ENCODE measurements at places on chromosomes 16 and 17. TPM values are rescaled to one million over a fixed set of nuclear protein-coding genes. Genes with fewer than 3 reads are reported as not detected.

- no peak for DNase-seq
Measured at GRCh38 chr16:47666434-47666833, 205.3 kb downstream of the PHKB start.

DNA sequence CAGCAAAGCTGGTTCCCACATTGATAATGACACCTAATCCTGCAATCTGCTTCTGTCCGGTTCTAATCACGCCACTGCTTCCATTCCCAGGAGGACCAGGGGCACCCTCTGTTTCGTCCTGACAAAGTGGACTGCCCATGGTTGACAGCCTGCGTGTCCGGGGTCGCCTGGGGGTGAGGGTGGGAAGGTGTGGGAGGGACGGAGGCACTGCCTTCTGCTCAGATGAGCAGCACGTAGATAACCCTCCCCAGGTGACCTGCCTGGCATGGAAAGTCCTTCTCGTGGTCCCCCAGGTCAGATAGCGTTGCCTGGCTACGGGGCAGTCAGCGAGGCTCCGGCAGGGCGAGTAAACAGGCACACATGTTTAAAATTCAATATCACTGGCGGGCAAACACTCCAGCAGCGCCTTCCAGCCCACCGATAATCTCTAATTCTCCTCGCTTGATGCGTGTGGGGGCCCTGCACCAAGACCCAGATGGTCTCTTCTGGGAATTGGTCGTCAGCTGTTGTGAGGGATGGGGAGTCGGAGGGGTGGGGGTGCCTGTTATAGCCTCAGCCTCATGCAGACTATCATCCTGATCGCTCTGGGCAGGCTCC is 132.2 kb downstream of the RAP1GAP2 start:
- no peak for DNase-seq

GRCh38 chr17:5078106-5079028 is at the start of gene ZFP3:
TSS of gene ZFP3 (plus strand) at chr17:5078467. CDS start at chr17:5091505, 13,038 bp downstream.
- DNase-seq, result peak; percentile 93

DNA sequence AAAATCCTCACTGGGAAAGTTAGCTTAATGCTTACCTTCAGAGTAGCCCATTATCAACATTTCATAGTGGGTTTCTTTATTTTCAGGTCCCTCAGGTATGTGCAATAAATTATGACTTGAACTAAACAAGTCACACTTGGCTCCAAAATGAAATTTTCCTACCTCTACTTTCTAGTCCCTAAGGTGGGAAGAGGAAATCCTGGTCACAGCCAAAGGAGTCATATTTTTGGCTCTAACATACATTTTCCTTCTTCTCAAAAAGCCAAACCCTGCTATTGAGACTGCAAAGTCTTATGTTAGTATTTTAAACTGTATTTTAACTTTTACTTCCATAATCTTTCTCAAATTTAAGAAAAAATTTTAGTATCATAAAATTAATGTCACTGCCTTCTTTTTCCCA is 128.9 kb downstream of the BRIP1 start:
- no peak for DNase-seq

DNA sequence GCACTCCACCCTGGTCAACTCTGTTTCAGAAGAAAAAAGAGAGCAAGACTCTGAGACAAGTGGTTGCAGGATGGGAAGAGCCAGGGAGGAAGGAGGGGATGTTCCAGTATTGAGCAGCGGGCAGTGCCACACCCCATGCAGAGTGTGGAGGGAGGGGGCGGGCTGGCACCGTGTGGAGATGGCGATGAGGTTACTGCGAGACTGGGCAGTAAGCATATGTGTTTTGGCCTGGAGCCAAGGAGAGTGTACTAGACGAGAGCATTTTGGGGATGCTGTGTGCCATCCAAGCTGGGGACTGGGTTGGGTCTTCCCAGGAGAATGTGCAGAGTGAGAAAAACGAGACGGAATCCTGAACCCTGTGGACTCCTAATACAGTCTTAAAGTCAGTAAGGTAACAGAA is 3.4 kb downstream of the TBC1D24 start:
- no peak for DNase-seq

DNA sequence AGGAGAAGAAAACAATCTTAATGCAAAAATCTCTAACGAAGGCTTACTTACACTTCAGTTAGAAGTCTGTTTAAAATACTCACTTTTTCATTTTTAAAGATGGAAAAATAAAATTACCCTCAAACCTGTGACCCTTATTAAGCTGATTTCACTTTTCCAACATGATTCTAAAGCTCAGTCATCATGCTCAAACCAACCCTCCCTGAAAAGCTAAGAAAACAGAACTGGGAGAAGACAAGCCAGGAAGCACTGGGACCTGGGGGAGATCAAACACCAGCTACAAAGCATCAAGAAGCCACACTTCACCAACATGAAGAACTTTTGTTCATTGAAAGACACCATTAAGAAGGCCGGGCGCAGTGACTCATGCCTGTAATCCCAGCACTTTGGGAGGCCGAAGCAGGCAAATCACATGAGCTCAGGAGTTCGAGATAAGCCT is 88.8 kb downstream of the LITAF start:
- DNase-seq, result no peak

- DNase-seq, result no peak
Measured at GRCh38 chr17:27529230-27529796, 73.1 kb downstream of the KSR1 start.

- no peak for DNase-seq
Measured at GRCh38 chr17:15319452-15320010, 21.9 kb downstream of the TEKT3 start.

- DNase-seq, result no peak
Measured at GRCh38 chr17:70498631-70499030, 329.3 kb downstream of the KCNJ2 start.

- no peak for DNase-seq
Measured at GRCh38 chr16:57640612-57641011, 12.2 kb downstream of the ADGRG1 start.

Gene DPEP3
- total RNA-seq, result not detected

GRCh38 chr17:68378268-68379176 is 78.8 kb downstream of the WIPI1 start:
- DNase-seq, result peak; percentile 93

Gene RHBDF1
- 31.4 TPM for total RNA-seq

GRCh38 chr16:3825940-3826339 is 54.6 kb downstream of the CREBBP start:
- no peak for DNase-seq

DNA sequence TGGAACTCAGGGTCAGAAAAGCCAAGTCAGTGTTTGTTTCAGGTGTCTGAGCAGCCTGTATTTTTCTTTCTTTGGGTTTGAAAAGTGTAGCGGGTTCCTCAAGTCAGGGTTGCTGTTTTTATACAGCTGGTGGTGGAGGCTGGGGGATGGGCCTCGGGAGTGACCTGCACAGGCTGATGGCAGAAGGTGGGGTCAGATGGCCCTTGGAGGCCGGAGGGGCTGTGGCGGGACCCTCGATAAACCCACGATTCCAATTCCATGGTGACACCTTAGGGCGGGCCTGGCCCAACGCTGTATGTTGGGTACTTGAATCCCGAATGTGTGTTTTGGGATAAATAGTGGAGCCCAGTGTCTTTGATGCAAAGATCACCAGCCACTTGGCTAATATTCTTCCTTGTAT is 28.7 kb downstream of the COX4I1 start:
- DNase-seq, result no peak

DNA sequence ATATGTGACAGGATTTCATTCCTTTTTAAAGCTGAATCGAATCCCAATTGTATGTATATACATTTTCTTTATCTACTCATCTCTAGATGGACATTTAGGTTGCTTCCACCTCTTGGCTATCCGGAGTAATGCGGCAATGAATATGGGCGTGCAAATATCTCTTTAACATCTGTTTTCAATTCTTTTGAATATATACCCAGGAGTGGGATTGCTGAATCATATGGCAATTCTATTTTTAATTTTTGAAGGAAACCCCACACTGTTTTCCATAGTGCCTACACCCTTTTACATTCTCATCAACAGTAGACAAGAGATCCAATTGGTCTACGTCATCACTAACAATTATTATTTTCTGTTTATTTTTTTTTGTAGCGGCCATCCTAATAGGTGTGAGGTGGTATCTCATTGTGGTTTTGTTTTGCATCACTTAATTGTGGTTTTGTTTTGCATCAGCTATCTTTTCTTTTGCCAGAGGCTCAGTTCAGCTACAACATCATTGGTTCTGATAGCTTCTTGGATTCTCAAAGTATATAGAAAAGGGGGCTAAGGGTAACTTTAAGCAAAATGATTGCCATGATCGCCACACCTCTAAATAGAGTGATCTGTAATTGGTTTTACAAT is 25.6 kb upstream of the MAP2K6 start:
- DNase-seq, result no peak

DNA sequence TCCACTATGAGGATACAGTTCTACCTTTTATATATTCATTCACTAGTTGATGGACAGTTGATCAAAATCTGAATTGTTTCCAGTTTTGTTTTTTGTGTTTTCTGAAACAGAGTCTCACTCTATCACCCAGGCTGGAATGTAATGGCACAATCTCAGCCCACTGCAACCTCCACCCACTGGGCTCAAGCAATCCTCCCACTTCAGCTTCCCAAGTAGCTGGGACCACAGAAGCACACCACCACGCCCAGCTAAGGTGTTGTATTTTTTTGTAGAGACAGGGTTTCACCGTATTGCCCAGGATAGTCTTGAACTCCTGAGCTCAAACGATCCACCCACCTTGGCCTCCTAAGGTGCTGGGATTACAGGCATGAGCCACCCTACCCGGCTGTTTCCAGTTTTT is 21.0 kb downstream of the LSM12 start:
- no peak for DNase-seq

DNA sequence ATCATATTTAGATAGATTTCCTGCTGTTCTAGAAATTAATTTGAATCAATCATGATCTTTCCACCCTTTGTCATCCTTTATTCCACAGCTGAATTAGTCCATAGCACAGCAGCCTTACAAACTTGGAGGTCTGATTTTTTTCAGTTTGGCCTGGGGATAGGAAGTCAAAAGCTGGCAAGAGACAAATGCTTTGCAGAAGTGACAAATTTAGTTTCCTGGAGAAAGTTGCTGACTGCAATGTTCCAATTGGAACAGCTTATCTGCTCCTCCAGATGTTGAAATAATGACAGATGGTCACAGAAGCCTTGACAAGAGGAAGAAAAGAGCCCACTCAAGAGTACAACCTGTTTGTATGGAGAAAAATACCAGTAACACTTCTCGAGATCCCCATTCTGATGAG is 1276.1 kb upstream of the CDH8 start:
- no peak for DNase-seq

DNA sequence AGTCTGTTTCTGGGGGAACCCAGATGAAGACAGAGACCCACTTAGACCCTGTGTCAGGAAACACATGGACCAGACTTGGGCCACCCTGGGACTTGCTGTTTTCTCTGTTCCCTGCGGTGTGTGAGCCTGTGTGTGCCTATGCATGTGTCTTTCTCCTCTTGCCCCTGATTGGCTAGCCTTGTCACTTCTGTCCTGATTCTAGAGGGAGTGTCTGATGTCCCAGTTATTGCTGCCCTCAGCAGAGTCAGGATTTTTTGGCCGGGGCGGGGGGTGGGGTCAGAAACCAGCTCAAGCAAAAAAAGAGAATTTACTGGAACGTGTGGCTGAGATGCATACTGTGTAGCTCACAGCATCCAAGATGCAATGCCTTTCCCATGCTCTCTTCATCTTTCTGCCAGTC is 30.5 kb downstream of the PLCG2 start:
- DNase-seq, result no peak

Gene TMEM235
- not detected for total RNA-seq

GRCh38 chr17:63647065-63647725 is 25.0 kb downstream of the MAP3K3 start:
- DNase-seq, result no peak

DNA sequence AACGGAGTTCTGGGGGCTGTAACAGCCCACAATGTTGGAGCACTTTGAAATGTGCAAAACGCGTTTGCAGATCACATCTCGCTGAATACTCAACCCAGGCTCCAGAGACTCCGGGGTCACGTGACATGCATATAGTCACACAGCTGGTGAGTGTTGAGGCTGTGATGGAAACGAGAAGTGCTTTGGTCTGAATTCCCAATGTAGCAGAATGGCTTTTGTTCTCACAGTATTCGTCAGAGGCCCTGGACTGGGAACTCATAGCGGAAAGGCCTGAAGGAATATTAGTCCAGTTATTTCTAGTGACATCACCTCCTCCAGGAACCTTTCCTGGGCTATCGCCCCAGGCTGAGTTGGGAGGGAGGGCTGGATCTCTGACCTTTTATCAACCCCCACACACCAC is 95.8 kb upstream of the CRHR1 start:
- no peak for DNase-seq

DNA sequence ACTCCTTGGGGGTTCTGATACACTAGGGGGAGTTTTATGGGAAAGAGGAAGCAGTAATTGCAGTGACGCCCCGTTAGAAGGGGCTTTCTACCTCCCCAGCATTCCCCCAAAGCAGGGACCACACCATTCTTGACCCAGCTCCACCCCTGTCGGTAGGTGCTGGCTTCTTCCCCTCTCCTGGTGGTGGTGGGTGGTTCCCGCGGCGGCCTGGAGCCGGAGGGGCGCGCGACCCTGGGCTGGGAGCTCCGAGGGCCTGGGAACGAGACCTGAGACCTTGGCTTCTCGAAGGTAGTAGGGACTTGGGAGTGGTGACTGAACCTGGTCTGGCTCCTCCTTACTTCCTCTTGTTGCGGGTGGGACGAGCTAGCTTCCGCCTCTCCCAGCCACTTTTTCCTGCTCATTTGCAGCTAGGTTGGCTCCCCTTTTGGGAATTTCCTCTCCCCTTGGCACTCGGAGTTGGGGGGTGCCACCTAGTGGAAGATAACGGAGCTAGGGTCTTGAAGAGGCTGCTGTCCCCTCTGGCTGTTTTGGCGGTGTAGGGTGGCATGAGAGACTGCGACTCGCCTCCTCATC is 438 bp downstream of the GRN start:
- peak; percentile 81 for DNase-seq

- DNase-seq, result no peak
Measured at GRCh38 chr16:14549789-14550153, 80.3 kb downstream of the PARN start.

GRCh38 chr17:59842901-59843652 is 49.7 kb downstream of the TUBD1 start:
- DNase-seq, result no peak

GRCh38 chr16:58495521-58496331 is 4.2 kb upstream of the NDRG4 start:
- DNase-seq, result peak; percentile 76

GRCh38 chr16:66476328-66477027 is 49.4 kb downstream of the BEAN1 start:
- DNase-seq, result peak; percentile 70

Gene PROCA1
- 2.0 TPM for total RNA-seq

DNA sequence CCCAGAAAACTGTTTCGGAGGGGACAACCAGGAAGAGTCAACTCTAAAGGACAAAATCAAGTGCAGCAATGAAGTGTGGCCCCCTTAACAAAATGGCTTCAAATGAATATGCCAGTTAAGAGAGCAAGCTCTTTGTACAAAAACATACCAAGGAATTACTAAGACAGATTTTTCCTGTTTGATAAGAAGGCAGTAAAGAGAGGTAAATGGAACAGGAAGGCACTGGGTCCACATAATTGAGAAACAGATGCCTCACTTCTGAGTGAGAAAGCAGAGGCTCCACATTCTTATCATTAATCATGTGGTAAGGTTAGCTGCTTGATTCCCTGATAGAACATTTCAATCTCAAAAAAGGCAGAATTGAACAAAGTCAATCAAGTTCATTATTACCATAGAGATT is 44.9 kb downstream of the MBTD1 start:
- DNase-seq, result no peak

- DNase-seq, result no peak
Measured at GRCh38 chr16:81928975-81929374, 82.3 kb downstream of the SDR42E1 start.

- DNase-seq, result no peak
Measured at GRCh38 chr17:17820463-17821158, 16.2 kb downstream of the SREBF1 start.
